ENCODE measurements at places on chromosomes 11 and 22.

GRCh38 chr11:22707119-22707899, 40.9 kb downstream of the GAS2 start:
- DNase-seq = no peak
- no peak overlapping the region for H3K4me3 ChIP-seq
- no peaks in the 10 kb centered on the region for H3K36me3 ChIP-seq
- H3K4me1 ChIP-seq = peaks cover 11% of the 10 kb centered on the region

- H3K27me3 ChIP-seq = no peaks in the 10 kb centered on the region
- DNase-seq = no peak
- H3K36me3 ChIP-seq = no peaks in the 10 kb centered on the region
- H3K4me3 ChIP-seq = no peak overlapping the region
- H3K4me1 ChIP-seq = peaks cover 47% of the 10 kb centered on the region
- H3K27ac ChIP-seq = no peak overlapping the region
Measured at GRCh38 chr11:13309156-13309555, 31.6 kb downstream of the BMAL1 start.

GRCh38 chr11:10483584-10483983, 28.5 kb downstream of the AMPD3 start:
- H3K4me1 ChIP-seq = peaks cover 8% of the 10 kb centered on the region
- H3K27ac ChIP-seq = no peak overlapping the region
- DNase-seq = peak; percentile 48
- no peaks in the 10 kb centered on the region for H3K27me3 ChIP-seq
- H3K36me3 ChIP-seq = peaks cover 6% of the 10 kb centered on the region

- H3K36me3 ChIP-seq = no peaks in the 10 kb centered on the region
- peaks cover 55% of the 10 kb centered on the region for H3K4me1 ChIP-seq
- peak overlapping the region; percentile 97 for H3K27ac ChIP-seq
- peak overlapping the region; percentile 95 for H3K4me3 ChIP-seq
Measured at GRCh38 chr22:42648368-42649245, 585 bp downstream of the CYB5R3 start.

- no peak for DNase-seq
- peaks cover 61% of the 10 kb centered on the region for H3K4me1 ChIP-seq
- no peak overlapping the region for H3K4me3 ChIP-seq
Measured at GRCh38 chr22:40218152-40218551, 40.4 kb downstream of the TNRC6B start.

- DNase-seq = no peak
- H3K4me3 ChIP-seq = no peak overlapping the region
- no peak overlapping the region for H3K27ac ChIP-seq
- H3K4me1 ChIP-seq = no peaks in the 10 kb centered on the region
- H3K27me3 ChIP-seq = peaks cover 19% of the 10 kb centered on the region
Measured at GRCh38 chr22:43230971-43231723, 44.2 kb upstream of the TTLL12 start.

Data from suprapubic skin (tissue), 4 donors.